ENCODE measurements at places on chromosomes 16 and 17. TPM values are rescaled to one million over a fixed set of nuclear protein-coding genes. Genes with fewer than 3 reads are reported as not detected.

DNA sequence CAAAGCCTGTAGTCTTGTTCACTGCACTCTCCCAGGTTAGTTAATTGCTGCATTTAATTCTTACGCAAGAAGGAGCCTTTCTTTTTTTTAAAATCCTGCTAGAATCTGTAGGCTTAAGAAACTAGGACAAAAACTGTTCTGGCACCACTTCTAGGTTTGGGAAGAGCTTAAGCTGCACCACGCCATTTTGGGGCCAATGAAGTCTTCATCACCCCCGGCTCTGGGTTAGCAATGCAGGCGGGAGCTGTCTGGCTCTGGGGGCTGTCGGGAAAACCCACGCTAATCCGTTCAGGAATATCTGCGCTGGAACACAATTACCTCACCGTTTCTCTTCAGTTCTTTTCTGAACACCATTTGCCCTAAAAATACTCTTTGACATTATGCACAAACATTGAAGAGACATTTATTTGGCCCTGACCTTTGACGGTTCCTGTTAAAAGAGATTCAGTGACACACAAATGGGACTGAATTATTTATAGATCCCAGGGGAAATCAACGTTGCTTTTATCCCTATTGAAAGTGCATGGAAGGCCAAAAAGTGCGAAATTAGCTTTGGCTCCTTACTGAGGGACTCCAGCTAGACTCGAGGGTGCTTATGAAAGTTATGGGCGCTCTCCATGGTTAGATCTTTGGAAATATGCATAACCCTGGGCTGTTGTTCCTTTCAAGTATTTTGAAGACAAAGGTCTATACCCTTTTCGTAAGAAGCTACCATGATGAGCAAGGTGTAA is 249.2 kb downstream of the HAPSTR1 start:
- no peak for DNase-seq

Gene OTOP2
- total RNA-seq = not detected

- no peak for DNase-seq
Measured at GRCh38 chr17:68356949-68357455, 65.7 kb downstream of the ARSG start.

GRCh38 chr17:18129041-18129502 is 20.5 kb downstream of the MYO15A start:
- no peak for DNase-seq

- DNase-seq = no peak
Measured at GRCh38 chr17:48244121-48244711, 136.7 kb downstream of the SNX11 start.

Gene INCA1
- total RNA-seq = 2.2 TPM

DNA sequence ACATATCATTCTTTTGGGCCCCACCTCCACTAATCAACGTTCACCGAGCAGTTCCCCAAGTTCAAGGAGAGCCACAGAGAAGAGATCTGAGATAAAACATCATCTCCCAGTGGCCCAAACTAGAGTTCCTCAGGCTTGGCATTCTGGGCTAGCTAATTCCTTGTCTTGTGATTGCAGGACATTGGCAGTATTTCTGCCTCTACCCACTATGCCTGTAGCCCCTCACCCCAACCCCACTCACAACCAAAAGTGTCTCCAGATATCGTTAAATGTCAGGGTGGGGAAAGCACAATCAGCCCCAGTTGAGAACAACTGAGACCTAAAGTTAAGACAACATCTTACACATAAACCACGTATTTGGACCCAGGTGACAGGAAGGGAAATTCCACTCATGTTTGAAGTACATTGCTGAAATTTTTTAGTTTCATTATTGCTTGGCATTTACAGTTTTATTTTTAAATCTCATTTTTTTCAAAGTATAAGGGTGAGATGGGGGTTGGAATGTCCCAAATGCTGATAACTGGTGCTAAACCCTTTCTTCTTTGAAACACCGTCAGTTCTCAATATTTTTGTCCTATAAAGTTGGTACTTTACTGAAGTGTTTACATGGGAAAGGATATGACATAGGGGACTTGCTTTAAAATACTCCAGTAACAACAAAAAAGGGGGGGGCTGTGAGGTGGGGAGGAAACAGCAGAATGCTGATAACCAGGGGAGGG is 13.6 kb downstream of the ZC3H7A start:
- DNase-seq = no peak

- no peak for DNase-seq
Measured at GRCh38 chr17:81735264-81736102, 23.4 kb downstream of the SLC25A10 start.

GRCh38 chr16:48413272-48413671 is 28.1 kb upstream of the SIAH1 start:
- DNase-seq = no peak

DNA sequence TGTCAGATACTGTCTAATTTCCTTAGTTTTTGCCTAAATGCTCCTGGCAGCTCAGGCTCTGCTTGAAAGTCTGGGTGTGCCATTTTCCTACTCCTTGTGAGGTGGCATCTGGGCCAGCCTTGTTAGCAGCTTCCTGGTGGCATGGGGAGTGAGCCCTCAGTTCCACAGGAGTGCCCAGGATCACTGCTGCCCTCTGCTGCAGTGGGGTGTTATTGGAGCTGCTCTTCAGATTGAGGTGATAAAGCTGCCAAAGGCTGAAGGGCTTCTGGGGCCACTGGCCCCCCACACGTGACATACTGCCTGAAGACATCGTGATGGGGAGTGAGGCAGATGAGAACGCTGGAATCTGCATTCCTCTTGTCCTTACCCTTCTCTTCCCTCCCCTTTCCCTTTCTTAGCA is 27.4 kb downstream of the CEP95 start:
- DNase-seq = no peak
